ENCODE measurements at places on chromosomes 2 and 18.

DNA sequence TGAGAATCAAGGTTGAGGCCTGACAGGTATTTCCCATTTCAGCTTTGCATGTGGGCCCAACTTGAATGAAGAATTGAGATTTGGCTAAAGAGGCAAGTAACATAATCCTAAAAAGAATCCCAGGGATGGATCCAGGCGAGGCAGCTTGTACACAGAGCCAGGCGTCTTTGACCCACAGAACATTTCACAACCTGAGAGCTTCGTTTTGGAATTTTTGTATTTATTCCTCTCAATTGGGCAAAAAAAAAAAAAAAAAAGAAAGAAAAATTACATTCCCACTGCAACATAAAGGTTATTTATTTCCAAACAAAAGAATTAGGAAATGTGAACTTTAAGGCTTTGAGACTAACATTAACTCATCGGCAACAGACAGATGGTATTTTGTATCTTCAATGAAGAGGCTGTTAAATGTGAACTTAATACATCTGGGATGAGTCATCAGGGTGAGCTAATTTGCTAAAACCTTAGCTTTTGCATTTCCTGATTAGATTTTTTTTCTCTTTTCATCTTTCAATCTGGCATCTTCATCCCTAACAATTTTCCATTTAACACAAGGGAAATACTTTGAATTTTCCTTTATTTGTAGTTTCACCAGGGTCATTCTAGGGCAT lies 478.5 kb upstream of the TNP1 start:
- DNase-seq, result no peak

DNA sequence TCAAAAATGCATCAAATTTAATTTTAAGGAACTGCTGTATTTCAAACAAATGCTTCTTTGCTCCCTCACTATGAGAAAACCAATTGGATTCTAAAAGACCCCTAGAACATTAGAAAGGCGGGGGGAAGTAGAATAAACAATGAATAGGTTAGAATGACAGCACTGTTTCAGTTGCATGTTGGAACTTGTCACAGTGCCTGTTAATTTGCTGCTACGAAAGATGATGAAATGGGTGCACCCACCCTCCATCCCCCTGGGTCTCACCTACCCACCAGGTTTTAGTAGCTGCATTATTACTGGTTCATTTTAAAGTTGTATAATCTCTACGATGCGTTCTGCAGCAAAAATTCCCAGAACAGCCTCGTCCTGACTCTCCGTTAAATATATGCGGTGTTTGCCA lies 193.0 kb upstream of the COPS8 start:
- DNase-seq, result no peak

DNA sequence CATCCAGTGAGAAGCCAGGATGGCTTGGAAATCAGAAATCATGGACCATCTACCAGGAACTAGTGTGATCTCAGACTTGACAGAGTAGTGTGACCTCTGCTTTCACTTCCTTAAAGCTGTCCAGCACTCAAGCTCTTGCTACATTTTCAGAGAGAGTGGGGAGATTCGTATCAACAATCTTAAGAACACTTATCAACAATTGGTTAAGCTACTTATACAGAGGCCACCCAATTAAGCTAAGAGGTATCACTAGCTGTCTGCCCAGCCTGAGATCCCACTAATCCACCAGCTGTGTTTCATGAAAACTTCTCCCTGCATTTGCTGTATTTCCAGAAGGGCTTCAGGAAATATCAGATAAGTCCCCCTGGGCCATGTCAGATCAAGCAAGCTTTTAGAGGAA lies 4.2 kb downstream of the RPRM start:
- peak; percentile 56 for DNase-seq

- DNase-seq, result no peak
Observed at GRCh38 chr2:30486655-30487054, 39.6 kb downstream of the LCLAT1 start.

DNA sequence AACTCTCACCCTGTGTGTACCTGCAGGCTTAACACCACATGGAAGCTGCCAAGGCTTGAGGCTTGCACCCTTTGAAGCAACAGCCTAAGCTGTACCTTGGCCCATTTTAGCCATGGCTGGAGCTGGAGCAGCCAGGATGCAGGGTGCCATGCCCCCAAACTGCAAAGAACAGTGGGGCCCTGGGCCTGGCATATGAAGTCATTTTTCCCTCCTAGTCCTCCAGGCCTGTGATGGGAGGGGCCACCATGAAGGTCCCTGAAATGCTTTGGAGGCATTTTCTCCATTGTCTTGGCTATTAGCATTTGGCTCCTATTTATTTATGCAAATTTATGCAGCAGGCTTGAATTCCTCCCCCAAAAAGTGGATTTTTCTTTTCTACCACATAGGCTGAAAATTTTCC lies 238.4 kb downstream of the CDCA7 start:
- no peak for DNase-seq

GRCh38 chr18:23071285-23071684 lies 64.0 kb upstream of the CABLES1 start:
- DNase-seq, result peak; percentile 78

- peak; percentile 47 for DNase-seq
Observed at GRCh38 chr2:20491739-20492531, 45.1 kb downstream of the RHOB start.

GRCh38 chr2:70759446-70759845 lies 8.6 kb downstream of the ADD2 start:
- DNase-seq, result peak; percentile 55

DNA sequence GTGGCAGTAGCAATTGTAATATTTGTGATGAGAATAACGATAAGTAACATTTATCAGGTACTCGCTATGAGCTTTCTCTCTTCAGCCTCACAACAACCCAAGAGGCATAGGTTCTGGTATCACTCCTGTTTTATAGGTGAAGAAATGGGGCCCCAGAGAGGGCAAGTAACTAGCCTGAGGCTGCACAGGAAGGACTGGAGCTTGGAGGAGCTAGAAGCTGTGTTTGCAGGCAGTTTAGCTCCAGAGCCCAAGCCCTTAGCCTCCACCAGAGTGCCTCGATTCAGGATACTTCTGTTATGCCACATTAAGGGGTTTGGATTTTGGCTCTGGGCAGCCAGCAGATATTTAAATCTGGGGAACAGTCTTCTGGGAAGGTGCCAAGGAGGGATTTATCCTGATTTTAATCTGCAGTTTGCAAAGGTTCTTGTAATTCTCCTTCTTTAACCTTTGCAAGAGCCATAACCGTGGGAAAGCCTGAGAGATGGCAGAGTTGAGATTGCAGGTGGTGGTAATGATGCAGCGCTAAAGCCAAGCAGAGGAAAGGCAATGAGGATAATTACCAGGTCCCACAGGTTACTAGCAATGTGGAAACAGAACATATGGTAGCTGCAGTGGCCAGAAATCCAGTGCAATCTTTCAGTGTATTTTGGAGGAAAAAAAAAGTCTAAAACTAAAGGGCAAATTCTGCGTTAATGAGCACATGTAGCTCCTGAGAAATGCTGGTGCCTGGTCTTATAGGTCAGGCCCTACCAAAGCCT lies 9.1 kb downstream of the MOCOS start:
- DNase-seq, result no peak

DNA sequence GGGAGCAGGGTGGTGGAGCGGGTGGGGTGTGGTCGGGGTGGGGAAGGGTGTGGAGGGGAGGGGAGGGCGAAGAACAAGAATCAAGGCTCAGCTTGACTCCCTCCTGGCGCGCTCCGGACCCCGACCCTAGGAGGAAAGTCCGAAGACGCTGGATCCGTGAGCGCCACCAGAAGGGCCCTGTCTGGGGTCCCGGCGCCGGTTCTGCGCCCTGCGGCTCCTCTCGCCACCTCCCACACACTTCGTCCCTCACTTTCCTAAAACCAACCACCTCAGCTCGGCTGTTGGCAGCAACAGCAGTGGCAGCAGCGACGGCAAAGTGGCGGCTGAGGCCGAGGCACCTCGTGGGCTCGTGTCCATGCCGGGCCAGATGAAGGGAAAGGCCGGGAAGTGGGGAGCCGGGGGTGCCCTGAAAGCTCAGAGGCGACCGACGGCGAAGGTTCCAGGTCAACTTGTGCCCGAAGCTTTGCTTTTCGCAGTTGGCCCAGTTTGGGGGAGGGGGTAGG lies 2.1 kb downstream of the KLHL14 start:
- DNase-seq, result no peak

DNA sequence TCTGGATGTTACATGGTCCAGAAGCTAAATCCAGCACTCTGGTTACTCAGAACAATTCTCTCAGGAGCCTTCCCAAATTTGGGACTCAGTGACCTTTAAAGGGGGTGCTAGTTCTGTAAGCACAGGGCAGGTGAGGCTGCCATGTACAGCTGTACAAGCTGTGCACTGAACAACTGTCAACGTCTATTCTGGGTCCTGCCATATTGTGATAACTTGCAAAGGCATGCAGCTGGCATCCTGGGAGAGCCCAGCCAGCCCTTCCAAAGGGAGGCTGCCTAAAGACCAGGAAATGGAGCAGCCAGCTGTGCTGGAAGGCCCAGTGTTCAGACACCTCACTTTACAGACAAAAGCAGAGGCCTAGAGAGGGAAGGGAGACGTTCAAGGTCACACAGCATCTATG lies 204.8 kb downstream of the KLHL29 start:
- DNase-seq, result no peak

DNA sequence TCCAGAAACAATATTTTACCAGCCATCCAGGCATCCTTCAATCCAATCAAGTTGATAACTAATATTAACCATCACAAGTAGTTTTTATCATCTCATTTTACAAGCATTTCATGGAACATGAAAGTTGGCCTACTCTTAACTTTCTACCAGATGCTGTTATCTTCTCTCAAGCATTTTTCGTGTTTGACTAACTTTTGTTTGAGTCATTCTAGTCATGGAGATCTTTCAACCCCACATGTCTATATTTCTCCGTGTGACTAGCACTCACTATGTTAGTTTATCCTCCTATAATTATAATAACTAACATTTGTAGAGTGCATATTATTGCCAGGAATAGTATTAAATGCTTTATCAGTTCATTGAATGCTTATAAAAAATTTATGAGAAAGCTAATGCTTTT lies 307.0 kb upstream of the CWC22 start:
- no peak for DNase-seq

GRCh38 chr18:61173554-61173953 lies 159.7 kb upstream of the CDH20 start:
- DNase-seq, result no peak

GRCh38 chr2:129575431-129575830 lies 404.0 kb upstream of the RAB6C start:
- DNase-seq, result no peak

GRCh38 chr2:4628998-4629501 lies 925.7 kb downstream of the DCDC2C start:
- DNase-seq, result no peak

- DNase-seq, result no peak
Observed at GRCh38 chr18:39225373-39225772, 1659.8 kb upstream of the CELF4 start.

- DNase-seq, result no peak
Observed at GRCh38 chr18:11027862-11028261, 121.5 kb downstream of the PIEZO2 start.

DNA sequence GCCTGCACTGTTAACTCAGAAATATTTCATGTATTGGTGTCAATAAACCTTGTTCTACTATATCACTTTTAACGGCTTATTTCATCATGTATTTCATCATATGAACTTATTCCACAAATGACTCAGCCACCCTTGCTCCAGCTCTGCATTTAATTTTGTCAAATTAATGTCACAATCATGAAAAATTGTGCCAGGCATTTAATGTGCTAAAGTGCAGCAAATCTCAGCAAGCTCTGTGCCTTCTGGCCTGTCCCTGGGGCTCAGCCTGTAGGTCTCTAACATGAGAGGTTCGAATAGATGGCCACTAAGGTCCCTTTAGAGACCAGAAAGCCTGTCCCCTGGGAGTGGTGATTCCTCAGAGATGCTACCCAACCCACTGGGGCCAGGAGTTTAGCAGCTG lies 28.6 kb downstream of the BOD1L2 start:
- DNase-seq, result no peak

GRCh38 chr18:31633392-31634330 lies 42.0 kb downstream of the TTR start:
- DNase-seq, result peak; percentile 21

GRCh38 chr18:72246076-72246475 lies 298.1 kb downstream of the CBLN2 start:
- no peak for DNase-seq

DNA sequence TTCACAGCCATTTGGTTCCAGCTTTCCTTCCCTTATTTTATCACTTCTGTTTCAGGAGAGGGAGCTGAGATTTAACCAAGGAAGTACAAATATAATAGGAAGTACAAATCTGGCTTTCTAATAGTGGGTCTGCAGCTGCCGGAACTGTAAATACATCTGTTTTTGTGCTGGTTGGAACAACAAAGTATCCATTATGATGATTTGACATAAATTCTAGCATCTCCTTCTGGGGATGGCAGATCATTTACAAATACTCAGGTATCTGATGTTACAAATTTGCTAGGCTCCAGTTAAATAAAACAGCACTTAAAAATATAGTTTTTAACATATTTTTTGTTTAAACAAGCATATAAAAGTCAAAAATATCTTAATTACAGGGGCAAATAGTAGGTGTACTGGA lies 131.3 kb upstream of the SMIM21 start:
- no peak for DNase-seq

GRCh38 chr2:5076599-5076998 lies 615.6 kb upstream of the SOX11 start:
- DNase-seq, result no peak

GRCh38 chr2:32922501-32922900 lies 24.3 kb upstream of the LTBP1 start:
- DNase-seq, result no peak

DNA sequence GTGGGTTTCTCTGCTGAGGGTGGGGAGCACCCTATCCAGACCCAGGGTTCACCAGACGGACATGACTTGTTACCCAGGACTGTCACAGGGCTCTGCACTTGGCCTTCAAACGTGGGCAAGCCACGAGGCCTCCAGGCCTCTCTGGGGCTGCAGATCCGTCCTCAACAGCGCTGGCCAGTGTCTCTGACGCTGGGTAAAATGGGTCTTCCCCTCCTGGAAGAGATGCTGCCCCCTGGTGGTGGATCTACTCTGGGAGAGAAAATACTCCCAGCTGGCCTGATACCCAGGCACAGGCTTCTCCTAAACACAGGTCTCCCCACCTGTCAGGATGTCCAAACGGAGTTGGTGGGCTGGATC lies 3.7 kb downstream of the GPR17 start:
- peak; percentile 95 for DNase-seq

DNA sequence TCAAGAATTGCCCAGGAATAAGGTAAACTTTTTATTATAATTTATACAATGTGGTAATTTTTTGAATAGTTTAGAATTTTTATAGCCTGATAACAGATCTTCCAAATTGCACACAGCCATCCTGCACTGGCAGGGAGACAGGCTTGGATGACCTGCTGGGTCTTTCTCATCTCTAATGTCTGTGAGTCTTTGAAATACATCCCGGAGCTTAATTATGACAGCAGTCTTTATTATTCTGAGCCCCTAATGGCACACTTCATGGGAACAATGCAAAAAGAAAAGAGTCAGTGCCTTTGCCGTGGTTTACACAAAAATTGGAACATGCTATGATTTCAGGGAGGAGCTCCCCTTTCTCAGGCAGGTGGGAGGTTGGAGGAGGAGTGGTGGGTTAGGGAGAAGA lies 71.0 kb downstream of the TMEM182 start:
- DNase-seq, result no peak

- no peak for DNase-seq
Observed at GRCh38 chr18:58692422-58693185, 21.3 kb downstream of the MALT1 start.

Data from suppressor macrophage (primary cell).